Panc1 (cell line): ENCODE measurements at places on chromosomes 5 and 9.

- DNase-seq, result no peak
Measured at GRCh38 chr5:43019291-43019613, 20.9 kb downstream of the ANXA2R start.

- DNase-seq, result no peak
Measured at GRCh38 chr5:96636046-96636445, 26.1 kb upstream of the CAST start.

GRCh38 chr5:92962752-92963151, 618.3 kb downstream of the NR2F1-AS1 start:
- no peak for DNase-seq

GRCh38 chr9:114889802-114890224, 40.6 kb downstream of the TNFSF8 start:
- DNase-seq, result no peak
